ENCODE measurements at places on chromosomes 6 and 20.

DNA sequence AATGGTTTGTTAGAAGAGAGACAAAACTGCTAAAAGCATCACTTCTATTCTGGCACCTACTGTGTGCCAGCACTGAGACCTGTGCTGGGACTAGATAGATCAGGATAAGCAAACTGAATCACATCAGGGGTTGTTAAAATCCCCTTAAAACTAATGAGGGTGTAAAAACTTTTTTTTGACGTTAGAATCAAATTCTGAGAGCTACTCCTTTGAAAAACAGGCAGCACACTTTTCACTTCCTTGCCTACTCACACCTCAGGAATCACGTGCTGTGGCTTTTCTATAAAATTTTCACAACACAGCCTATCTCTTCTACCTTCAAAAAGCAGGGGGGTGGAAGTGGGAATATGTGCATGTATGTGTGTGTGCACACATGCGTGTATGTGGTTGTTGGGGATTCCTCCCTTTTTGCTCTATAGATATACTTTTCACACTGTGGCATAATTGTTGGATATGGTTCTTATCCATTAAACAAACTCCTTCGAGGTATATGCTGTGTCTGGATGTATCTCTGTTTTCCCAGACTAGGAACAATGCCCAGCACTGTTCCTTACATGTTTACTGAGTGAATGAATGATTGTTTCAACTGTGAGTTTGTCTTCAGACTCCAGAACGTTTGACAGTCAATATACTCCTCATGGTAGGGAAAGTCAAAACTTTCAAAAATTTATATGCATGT, 105.4 kb downstream of the FYN start:
- no peak for DNase-seq

- no peak for DNase-seq
These were observed 106.3 kb downstream of the RNF144B start for GRCh38 chr6:18493382-18493891.

- no peak for DNase-seq
These were observed 675.8 kb downstream of the HACE1 start for GRCh38 chr6:104183816-104184435.

DNA sequence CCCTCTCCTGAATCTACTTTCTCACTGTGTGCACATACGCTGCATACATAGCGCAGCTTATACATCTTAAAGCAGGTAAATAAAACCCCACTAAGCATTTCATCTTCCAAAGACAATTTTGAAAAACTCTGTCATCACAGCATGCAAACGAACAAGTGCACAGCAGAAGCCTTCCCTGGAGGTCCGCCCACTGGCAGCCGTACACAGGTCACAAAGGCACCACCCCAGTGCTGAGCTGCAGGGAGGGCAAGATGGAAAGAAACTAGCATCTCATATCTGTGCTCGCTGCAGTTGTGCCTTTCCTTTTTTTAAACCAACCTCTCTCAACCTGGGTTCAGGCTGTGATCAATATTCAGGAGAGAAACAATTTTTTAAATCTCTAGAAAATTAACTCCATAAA, 73.3 kb downstream of the HUS1B start:
- no peak for DNase-seq

DNA sequence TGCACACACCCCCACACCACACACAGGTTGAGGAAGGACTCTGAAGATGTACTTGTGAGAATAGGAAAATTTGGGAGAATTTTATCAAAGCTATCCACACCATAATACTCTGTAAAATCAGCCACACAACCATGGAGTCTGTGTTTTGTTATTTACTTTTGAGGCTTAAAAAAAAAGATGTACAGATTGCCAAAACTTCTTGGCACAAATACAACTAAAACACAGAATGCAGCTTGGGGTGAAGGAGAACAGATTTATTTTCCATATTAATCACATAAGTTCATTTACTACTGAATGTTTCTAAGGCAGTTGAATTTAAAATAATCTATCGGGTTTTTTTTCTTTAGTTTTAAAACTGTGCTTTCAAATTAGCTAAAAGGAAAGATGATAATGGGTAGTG, 32.8 kb upstream of the KCNQ5 start:
- DNase-seq = no peak

DNA sequence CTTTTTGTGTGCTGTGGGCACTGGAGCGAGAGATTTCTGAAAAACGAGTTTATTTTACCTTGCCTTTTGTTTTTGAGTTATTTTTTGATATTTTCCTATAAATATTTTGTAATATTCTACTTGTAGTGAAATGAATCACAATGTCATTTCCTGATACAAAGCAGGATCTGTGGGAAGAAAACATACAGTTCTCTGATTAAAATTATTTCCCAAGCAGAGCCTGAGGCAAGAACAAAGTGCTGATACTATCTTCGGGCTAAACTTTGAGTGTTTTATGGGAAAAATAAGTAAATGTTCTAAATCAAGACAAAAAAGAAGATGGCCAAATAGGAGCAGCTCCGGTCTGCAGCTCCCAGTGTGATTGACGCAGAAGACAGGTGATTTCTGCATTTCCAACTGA, 33.7 kb upstream of the ELOVL5 start:
- no peak for DNase-seq

- no peak for DNase-seq
These were observed 43.1 kb downstream of the PRND start for GRCh38 chr20:4764805-4765204.

DNA sequence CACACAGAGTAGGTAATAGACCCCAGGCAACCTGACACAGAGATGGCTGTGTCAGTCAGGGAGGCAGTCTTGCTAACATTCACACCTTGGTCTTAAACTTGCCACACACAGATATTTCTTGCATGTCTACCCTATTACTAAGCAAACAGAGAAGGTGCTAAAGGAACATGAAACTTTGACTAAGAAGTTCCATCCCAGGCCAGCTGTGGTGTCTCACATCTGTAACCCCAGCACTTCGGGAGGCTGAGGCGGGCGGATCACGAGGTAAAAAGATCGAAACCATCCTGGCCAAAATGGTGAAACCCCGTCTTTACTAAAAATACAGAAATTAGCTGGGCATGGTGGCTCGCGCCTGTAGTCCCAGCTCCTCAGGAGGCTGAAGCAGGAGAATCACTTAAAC, 222.4 kb upstream of the JARID2 start:
- DNase-seq = peak; percentile 76

GRCh38 chr6:47897247-47897646, 115.4 kb downstream of the OPN5 start:
- DNase-seq = no peak

DNA sequence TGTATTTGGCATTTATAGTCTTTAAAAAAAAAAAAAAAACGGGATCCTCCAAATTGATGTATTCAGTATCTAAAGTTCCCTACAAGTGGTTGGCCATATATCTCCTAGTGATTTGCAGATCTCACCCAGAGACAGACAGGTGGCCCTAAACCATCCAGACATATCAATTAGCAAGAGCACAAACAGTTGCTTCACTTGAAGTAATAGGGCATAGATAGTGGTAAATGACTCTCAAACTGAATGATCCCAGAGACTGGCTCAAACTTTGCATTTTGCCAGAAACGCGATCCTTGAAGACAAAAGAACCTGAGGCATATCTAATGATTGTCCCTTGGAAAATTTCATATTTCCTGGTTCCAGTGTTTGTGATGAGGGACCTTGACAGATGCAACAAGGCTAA, 54.6 kb downstream of the HMGCLL1 start:
- DNase-seq = no peak

DNA sequence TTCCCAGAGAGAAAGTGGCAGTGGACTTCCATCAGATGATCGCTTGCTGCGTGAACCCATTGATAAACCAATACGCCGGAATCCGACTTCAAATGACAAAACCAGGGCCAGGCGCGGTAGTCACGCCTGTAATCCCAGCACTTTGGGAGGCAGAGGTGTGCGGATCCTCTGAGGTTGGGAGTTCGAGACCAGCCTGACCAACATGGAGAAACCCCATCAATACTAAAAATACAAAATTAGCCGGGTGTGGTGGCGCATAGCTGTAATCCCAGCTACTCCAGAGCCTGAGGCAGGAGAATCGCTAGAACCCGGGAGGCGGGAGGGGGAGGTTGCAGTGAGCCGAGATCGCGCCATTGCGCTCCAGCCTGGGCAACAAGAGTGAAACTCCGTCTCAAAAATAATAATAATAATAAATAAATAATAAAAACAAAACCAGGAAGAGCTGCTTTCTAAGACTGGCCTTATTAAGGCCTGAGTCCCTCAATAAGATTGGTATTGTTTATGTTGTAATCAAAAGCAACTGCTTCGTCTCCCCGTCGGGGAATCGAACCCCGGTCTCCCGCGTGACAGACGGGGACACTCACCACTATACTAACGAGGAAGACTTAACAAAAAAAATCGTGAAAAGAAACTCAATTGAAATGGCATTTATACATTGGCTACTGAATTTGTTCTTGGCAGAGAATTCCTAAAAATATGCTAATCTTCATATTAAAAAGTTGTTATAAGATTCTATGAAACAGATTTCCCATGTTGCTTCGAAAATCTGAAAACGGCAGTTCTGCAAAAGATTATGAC, 110.2 kb upstream of the ZNF184 start:
- peak; percentile 72 for DNase-seq

DNA sequence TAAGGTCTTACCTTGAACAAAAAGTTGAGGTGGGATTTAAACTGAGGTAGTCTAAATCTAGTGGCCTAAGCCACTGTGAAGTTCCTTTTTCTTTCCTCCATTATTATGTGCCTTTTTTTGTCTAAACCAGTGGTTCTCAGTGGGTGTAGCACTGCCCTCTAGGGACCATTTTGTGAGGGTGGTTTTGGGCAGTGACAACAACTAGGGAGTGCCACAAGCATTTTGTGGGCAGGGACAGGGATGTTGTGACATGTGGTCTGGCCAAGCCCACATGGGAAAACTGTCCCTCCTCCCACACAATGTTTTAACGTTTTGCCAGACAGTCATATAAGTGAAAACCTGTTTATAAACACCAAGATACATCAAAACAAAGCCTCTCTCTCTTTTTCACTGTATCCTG, 899.4 kb upstream of the FLRT3 start:
- peak; percentile 22 for DNase-seq

DNA sequence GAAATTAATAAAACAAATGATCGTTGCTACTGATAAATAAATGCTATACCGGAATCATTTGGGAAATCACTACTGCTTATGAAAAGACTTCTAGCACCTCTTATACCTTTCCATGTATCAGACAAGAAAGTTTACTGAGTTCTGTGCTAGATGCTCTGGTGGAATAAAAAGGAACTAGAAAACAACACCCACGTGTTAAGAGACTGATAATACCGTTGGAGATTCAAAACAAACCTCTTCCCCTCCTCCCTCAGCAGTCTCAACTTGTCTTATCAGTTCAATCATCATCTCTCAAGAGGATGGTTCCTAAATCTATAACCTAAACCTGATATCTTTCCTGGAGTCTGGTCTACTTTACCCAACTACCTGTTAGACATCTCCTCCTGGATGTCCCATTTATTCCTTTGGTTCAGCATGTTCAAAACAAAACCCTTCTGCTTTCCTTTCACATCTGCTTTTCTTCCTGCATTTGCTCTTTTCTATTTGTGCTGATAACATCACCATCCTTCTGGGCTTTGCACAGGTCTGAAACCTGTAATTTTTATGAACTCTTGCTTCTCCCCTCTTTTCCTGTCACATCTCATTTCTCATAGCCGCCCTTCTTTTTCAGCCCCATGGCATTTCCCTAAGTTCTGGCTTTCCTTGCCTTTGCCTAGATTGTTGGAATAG, 122.2 kb downstream of the COL19A1 start:
- DNase-seq = no peak

DNA sequence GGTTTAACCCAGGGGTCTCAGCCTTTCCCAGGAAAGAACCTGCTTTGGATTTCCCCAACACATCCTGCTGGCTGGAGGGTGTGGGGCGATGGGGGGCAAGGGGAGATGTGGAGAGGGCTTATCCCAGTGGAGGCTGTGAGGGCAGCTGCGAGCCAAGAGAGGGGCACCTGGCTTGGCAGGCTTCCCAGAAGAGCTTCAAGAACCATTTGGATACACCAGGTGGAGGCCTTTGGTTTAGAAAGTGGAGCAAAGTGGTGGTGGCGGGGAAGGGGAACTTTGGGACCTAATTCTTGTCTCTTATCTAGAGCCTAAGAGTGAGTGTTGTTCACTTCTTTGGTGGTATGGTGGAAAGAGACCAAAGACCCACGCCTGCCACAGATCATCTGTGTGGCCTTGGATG, 12.4 kb downstream of the CD40 start:
- no peak for DNase-seq

DNA sequence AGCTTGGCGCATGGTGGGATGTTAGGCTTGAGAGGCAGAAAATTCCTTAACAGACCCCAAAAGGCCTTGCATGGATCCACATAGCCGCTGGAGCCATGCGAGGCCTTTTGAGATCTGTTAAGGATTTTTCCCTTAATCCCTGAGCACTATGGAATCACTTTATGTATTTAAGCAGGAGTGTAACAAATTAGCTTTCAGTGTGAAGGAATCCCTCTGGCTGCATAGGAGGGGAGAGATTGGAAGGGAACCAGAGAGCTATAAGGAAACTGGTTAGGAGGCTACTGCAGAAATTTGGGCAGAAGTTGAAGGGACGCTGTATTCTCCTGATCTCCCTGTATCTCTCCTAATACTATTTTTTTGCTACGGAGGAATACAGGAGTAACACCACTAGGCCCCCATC, 23.1 kb upstream of the NEDD9 start:
- no peak for DNase-seq

DNA sequence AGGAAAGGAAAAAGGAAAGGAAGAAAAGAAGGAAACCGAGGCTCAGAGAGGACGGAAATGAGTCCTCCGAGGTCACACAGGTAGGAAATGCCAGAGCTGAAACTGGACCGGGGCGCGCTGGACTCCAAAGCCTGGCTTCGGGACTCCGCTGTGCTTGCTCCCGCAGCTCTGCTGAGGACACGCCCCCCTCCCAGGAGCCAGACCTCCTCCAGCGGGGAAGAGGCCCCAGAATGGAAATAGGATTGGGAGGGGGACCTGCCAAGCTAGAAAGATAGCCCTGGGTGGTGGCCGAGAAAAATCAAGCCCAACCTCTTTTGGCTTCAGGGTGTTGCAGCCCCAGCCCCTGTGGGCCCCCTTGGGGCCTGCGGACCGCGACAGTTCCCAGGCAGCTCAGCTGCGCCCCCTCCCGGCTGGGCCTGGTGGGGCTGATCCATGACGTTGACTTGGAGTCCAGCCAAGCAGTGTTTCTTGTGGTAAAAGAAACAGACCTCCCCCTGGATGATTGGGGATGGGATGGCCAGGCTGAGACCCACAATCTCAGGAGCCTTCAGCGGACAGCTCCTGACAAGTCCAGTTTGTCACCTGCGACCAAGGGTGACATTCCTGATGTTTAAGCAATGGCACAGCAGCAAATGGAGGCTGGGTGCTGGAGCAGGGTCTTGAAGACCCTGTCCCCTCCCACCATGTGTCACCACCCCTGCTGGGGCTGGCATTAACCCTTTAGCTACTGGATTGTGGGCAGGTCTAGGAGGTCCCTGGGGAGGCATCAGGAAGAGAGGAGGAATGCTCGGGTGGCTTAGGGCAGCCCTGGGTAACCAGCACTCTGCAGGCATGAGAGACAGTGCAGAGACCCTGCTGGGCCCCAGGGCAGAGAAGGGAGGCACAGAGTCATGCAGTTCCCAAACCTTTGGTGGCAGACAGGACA, 55.4 kb downstream of the RIPOR3 start:
- peak; percentile 84 for DNase-seq
